ENCODE measurements at places on chromosomes 4 and X.

DNA sequence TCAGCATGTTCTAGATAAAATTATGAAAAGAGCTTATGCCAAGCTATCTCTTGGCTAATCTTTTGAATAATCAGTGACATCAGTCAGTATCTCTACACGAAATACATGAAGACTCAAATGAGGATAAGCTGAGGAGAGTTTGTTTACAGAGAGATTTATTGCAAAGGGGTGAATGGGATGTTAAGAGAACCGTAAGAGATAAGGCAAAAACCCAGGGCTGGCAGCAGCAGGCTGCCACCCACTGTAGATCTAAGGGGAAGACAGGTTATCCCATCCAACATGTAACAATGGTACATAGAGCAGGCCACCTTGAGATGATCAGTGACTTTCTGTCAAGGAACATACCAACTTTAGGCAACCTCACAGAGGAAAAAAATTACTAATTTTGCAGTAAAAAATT lies 432.1 kb upstream of the NR3C2 start:
- DNase-seq: no peak

DNA sequence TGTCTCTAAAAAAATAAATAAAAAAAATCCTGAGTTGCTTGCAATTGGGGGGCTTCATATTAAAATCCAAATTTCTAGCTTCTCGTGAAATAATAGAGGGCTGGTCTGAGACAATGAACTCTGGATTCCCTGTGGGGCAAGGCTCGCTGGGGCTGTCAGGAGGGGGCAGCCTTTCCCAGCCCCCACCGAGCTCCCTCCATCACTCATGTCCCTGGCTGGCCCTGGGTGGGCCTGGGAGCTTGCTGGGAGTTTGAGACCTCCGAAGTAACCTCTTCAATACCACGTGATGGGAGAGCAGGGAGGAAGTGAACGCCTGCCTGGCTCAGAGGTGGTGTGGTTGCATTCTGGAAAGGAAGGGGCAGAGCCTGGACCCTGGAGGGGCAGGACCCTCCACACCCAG lies 54.0 kb upstream of the AFAP1 start:
- DNase-seq: no peak

- DNase-seq: no peak
Observed at GRCh38 chrX:119424999-119425398, 25.9 kb downstream of the SLC25A43 start.

DNA sequence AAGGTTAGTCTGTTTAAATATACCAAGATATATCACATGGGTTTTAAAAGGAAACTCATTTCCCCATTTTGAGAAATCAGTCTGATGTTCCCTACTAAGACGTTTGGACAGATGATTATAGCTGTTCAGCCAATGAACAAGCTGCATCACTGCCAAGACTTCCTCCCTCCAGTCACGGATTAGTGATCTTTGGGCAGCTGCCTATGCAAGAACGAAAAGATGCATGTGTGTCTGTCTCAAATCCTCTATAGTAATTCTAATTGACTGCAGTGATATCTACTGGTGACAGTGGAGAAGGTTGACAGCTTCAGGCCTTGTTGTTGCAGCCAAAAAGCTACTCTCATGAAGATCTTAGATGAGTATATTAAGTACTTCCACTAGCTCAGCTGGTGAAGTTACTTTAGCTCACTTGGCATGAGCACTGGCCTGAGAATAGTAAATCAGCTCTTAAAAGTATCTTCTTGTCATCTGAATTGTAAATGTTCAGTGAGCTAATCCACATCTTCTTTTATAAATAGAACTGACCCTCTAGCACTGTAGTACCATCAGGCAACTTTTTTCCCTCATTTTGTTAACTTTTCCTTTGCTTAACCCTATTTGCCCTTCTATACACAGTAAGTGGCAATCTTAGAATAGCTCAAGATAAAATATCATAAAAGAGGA lies 134.5 kb upstream of the PCDH10 start:
- DNase-seq: no peak

GRCh38 chr4:163590619-163591264 lies 96.3 kb downstream of the TMA16 start:
- no peak for DNase-seq

Data from stimulated activated CD4-positive, alpha-beta T cell treated with anti-CD3 and anti-CD28 coated beads, Interleukin-15, amount 100 ng/mL, for 1 hour (primary cell).